Lung microvascular endothelial cell (primary cell): ENCODE measurements at places on chromosomes 5 and 9. TPM values are rescaled to one million over a fixed set of nuclear protein-coding genes. Genes with fewer than 3 reads are reported as not detected.

FBXL7 gene
- 10.0 and 14.1 TPM in 2 replicates for total RNA-seq

CAST gene
- total RNA-seq = 72.2 and 78.7 TPM in 2 replicates

SEC24A gene
- 10.9 and 15.1 TPM in 2 replicates for total RNA-seq

NKD2 gene
- total RNA-seq = 0.22 and 0.79 TPM in 2 replicates

MARCHF11 gene
- total RNA-seq = not detected in 2 replicates

GPRIN1 gene
- total RNA-seq = 3.6 and 5.2 TPM in 2 replicates

PCDHB6 gene
- total RNA-seq = under 0.01 and 0.20 TPM in 2 replicates

HAVCR2 gene
- under 0.01 TPM in 1 of 2 replicates, not detected in the other for total RNA-seq

TNFSF15 gene
- total RNA-seq = 0.87 and 2.6 TPM in 2 replicates

HAVCR1 gene
- total RNA-seq = not detected in 2 replicates

HK3 gene
- not detected in 2 replicates for total RNA-seq

PCBD2 gene
- total RNA-seq = 3.1 and 3.6 TPM in 2 replicates
